ENCODE measurements at places on chromosomes 5 and 9.
A peak's percentile ranks its signal among the peaks of the same experiment; 100 is the strongest.

DNA sequence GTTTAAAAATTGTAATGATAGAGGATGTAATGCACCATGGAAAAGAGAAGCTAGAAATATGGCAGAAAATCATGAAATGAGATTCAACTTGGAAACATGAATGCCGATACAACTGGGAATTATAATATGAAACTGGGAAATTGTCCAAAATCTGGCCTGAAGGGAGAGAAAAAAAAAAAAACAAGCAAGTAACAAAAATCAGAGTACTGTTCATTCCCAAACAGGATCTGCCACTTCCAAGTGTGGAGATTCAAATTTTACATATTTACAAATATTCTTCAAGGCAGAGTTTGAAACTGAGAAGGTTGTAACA lies 56.6 kb upstream of the MOCS2 start:
- no peak for DNase-seq

DNA sequence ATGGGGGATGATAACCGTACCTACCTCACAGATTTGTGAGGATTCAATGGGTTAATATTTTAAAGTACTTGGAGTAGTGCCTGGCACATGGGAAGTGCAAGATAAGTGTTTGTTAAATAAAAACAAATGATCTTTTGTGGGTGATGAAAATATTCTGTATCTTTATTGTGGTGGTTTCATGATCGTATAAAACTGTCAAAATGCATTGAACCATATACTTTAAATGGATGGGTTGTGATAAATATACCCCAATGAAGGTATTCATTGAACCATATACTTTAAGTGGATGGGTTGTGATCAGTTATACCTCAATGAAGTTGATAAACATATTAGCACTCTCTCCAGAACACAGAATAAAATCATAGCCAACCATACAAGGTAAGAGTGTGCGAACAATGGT lies 234.5 kb downstream of the CRB2 start:
- no peak for DNase-seq

DNA sequence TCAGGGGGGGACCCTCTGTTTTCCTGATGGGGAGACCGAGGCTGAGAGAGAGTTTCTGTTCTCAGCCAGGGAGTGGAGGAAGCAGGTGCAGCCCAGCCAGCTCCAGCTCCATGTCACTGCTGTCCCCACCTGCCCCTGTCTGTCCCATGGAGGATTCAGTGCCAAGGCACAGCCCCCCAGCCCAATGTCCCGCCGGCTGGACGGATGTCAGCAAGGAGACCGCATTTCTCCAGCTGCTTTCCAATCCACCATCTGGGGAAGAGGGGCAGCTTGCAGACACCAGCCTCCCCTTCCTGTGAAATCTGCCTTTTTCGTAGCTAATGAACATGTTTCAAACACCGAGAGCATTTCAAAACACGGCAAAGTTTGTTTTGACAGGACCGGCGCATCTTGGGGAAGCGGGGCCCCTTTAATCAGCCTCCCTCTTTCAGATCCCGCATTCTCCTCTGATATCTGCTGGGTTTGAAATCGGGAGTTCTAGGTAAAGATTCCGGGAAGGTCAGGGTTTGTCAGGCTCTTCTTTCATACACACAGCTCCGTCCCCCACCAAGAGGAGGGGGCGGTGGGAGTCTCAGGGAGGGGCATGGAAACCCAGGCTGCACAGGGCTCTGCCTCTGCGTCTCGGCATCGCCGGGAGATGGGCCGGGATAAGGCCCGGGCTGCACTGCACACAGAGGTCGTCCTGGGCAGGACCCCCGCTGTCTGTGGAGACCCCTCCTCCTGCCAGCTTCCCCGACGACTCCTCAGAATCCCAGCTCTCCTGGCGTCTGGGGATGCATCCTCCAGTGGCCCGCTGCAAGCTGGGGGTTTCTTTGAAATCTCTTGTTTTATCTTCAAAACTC lies 74.8 kb downstream of the NEK6 start:
- no peak for DNase-seq

GRCh38 chr9:38357350-38358114 lies 35.0 kb upstream of the ALDH1B1 start:
- DNase-seq, result no peak

DNA sequence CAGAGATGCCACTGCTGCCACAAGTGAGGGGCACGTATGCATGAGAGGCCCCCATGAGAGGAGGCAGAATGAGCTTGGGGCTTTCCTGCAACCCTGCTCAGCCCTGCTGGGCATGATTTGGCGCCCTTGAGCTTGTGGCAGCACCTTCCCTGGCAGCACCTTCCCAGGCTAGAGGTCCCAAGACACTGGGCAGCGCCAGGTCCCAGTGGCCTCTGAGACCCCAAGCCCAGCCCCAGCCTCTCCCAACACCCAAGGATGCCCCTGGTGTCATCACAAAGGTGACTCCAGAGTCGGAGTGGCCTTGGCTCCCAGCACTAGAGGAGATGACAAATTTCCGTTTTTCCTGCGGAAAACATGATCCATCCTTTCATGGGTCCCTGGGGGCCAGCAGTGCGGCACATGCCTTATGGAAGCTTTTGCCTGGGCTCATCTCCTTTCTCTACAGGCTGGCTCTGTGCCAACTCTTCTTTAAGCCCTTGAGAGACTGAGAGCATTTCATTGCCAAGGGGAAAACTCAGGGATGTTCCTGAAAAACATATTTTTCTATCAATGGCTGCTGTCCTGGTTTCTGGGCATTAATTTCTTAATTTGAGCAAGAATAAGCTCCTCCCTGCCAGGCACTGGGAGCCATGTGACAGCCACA lies 77.1 kb upstream of the ADAMTS2 start:
- no peak for DNase-seq

DNA sequence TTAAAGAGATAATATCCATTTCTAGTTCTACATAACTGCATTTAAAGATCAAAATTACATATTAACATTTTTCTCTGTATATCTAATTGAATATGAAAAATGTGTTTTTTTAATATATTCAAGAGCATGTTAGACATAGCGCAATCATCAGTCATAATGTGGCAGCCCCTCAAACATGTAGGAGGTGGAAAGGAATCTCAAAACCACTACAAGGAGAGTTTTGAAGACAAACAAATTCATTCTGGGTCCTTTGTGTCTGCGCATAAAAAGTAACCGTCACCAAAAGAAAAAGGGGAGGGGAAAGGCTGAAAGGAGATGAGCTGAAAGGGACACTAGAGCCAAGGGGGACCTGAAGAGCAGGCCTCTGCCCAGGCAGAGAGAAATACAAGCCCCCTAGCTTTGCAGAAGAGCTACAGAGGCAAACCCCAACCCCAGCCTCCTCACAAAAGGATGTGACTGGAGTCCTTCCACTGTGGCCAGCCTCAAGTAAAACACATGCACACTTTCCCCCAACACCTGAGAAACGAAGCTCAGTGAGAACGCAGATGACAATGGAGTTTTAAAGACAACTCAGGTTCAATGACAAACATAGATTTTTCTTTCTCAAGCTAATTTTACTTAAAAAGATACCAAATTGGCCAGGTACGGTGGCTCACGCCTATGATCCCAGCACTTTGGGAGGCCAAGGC lies 62.0 kb downstream of the MAPKAP1 start:
- DNase-seq, result no peak

- no peak for DNase-seq
Measured at GRCh38 chr9:123960366-123960765, 30.4 kb upstream of the DENND1A start.

DNA sequence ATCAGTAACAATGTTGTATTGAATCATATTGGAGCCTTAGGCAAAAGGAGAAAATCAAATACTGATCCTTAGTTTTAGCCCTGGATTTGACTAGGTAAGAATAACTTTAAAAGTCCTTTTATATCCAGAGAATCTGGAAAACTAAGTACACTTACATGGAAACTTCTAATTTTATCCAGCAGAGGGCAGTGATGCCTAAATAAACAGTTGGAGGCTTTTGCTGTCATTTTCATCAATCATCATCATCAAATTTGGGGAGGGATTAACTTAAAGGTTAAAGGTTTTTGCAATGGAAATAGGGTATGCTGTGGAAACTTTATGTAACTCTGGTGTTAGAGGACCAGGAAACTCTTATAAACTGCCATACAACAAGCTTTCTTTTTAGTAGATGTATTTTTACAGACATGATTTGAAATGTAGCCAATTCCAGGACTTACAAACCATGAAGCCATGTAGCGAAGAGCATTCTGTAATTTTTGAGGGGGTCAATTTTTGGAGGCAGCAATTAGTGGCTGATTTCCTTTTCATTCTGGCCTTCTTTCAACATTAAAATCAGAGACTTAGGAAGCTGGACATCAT lies 112.7 kb downstream of the OSTF1 start:
- DNase-seq, result peak; percentile 21

DNA sequence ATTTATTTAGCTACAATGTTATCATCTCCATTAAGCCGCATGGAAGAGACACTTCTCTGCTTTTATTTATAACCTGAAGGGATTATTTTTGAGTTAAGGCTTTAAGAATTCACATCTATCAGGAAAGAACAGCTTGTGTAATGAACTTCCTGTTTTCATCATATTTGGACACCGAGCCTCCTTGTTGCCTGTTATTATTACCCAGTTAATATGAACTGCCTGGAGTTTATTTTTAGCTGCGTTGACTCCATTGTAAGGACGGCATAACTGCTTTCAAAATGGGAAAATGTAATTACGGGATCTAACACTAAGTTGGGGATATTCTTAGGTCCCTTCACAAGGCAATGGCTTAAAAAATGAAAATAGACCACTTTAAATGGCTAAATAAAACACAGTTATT lies 89.0 kb upstream of the NR4A3 start:
- DNase-seq, result no peak

DNA sequence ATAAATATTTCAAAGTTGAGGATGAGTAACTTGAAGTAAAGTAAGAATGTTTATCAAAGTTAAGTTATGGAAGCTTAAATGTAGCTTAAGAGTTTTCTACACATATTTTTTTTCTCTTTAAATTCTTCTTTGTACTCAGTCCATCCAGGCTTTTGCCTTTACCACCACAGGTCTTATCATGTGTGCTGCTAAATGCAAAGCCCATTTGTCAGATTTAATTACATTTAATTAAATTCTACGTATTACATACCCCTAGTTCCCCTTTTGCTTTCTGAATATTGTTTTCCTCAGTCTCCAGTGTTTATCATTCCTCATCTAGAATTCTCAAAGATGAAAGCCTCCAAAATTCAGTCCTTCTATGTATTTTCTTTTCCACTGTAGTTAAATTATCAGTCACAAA lies 1841.9 kb downstream of the EFNA5 start:
- no peak for DNase-seq

All from HEK293T (cell line).